ENCODE measurements at places on chromosomes 12 and 14.

- no peak for DNase-seq
Observed at GRCh38 chr12:103793046-103793445, 48.0 kb downstream of the NT5DC3 start.

DNA sequence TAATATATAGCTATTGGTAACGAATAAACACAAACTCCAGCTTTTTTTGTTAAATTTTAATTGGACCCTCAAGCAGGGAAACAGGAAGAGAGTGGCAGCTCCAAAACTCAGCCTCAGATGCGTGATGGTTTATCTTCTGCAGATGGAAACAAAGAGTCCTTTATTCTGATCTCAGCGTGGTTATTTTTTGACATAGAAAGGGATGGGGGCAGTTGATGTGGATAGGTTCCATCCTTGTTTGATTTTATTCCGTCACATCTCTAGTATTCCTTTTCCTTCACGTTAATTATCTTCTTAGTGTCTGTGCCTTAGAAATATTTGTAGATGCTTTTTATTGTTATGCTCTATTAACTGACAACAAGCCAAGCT lies 447.6 kb upstream of the SEL1L start:
- DNase-seq: no peak

DNA sequence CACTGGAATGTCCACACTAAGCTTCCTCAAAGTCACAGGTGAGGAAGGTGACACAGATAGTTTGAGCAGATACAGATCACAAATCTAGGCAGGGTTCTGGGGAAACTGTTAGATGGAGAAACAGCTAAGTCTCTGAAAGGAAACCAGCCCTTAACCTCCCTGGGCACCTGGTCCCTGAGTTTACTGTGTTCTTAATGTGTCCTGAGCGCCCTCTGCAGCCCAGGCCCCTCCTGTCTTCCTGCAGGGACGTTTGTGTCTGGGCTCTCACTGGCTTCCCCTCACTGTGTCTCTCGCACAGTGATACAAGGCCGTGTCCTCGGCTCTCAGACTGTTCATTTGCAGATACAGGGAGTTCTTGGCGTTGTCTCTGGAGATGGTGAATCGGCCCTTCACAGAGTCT lies 684.3 kb downstream of the TMEM121 start:
- no peak for DNase-seq

- DNase-seq: peak; percentile 61
Observed at GRCh38 chr14:69363055-69363454, 35.0 kb downstream of the ERH start.

DNA sequence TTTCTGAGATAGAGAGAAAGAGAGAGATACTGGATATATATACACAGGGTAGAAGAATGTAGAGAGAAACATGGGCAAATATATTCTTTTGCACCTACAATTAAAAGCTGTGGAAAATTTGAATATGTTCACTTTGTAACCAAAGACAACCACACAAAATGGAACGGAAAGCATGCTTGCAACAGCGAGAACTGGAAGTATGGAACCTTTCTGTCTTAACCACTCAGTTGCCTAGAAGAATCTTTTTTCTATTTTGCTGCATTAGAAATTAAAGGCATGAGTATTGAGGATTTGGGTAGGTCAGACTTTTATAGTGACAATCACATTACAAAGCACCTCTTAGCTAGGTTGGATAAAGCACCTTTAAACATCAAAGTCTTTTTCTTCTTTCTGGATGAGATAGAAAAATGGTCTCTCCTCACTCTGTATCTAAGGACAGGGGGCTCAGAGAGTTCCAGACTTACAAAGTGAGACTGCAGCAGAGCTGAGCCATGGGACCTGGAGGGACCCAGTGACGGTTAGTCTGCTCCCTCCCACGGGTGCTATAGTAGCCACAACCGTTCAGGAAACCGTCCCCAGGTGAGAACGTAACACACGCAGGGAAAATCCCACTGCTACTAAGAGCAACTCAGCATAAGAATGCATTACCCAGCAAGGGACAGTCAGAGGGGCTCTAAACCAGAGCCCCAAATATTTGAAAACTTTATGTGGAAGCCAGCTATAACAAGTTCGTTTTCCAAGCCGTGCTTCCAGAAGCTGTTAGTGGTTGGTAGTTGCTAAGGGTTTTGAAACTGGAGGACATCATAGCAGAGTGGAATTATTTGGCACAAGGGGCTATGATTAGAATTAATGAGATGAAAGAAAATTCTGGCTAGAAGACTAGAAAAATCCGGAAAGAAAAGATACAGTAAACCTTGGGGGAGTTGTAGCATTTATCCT lies 97.1 kb downstream of the DAD1 start:
- no peak for DNase-seq

GRCh38 chr14:68805414-68805813 lies 12.5 kb upstream of the ZFP36L1 start:
- no peak for DNase-seq

DNA sequence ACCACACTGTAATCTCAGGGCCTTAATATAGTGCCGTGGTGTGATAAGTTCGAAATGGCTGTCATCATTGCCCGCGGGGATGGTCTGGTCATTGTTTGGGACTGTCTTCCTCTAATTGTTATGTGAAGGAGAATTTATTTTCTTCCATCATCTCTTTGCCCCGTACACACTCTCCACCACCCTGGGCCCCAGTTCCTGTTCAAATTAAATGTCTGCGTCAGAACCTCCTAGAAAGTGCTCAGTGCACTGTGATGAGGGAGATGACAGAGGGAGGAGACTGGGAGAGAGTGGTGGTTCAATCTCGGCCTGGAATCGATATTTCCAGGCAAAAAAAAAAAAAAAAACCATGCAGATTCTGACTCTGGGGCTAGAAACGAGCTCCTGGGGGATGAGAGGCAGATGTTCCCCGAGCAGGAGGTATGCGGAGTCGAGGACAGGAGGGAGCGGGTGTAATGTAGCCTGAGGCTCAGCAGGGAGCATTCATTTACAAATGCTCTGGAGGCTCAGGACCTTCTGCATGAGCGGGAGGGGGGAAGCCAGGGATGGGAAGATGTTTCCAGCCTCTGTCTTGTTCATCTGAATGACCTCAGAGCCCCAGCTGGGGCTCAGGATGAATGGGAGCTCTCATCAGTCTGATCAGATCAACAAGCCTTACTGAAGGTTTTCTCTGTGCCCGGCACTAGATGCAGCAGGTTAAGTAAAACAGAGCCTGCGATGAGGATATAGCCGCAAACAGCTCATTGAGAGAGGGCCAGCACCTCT lies 219.5 kb downstream of the TBX5 start:
- DNase-seq: peak; percentile 9

DNA sequence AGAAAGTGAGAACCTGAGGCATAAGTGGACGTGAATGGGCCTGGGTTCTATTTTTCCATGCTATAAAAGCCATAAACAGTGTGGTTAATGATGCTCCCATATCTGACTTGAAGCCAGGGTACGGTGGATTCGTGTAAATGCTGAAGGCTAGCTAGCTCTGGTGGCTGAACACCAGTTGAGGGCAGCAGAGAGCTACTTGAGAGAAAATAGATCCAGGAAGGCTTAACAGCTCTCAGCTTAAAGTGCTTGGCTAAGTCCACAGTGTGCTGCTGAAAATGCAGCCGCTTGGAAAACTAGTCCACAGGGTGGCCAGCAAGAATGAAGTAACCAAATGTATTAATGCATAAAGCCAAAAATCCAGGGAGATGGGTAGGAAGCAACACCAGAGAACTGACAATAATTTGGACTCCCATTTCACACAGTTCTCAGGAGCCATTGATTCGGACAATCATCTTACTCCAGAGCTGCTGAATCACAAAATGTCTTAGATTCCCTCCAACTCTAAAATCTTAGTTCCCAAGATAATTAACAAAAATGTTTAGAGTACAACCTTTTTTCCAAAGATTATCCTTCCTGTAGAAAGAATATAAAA lies 15.0 kb upstream of the FOXG1 start:
- DNase-seq: peak; percentile 44

GRCh38 chr12:103441437-103442181 lies 54.2 kb downstream of the C12orf42 start:
- no peak for DNase-seq

GRCh38 chr14:65263177-65263788 lies 149.2 kb upstream of the FUT8 start:
- DNase-seq: no peak

- no peak for DNase-seq
Observed at GRCh38 chr12:31203261-31203660, 122.7 kb downstream of the SINHCAF start.

- DNase-seq: no peak
Observed at GRCh38 chr12:6233121-6233971, 33.1 kb downstream of the CD9 start.

DNA sequence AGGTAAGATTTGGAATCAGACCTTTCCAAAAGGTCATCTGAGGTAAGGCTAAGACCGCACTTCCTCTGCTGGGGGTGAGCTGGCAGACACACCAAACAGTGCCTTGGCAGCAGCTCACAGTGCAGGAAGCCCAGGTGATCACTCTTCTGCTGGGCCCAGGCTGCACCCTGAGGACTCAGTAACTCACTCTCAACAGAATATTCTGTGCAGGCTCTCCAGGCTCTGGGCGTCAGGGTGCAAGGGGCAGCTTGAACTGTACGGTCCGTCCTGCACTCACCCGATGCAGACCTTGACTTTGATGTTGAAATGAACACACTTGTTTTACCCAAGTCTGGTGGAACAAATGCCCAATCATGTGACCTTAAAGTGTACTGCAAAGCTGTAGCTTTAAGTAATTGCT lies 6.0 kb downstream of the ALKBH2 start:
- no peak for DNase-seq

DNA sequence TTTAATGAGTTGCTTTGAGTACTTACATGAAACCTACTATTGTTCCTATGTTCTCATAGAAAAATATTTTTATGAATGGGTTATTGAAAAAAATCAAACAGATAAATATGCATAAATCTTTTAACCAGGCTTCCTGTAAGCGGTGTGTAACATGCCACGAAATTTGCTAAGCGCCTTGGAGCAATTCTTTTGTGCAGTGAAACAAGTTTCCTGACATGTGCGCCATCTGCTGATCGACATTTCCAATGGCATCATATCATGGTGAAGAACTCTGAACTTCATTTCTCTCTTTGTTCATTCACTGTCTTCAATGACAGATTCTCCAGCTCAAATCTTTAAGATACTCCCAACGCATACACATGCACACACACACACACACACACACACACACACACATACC lies 145.6 kb upstream of the NAV3 start:
- no peak for DNase-seq

- no peak for DNase-seq
Observed at GRCh38 chr12:120739031-120739762, 13.6 kb downstream of the ACADS start.

DNA sequence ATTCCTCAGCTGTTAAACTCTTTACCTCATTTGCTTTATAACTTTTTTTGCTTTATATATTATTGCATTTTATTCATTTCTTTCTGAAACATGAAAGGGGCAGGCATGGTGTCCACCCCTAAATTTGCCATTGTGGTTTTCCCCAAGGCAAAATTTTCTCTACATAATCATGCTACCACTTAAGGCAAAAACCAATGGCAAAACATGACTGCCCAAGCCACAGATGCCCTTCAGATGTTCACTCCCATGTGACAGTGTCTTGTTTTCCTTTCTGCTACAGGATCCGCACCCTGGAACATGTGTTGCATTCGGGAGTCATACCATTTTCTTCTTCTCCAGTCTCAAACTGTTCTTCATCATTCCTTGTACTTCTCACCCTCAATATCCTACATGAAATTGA lies 28.3 kb downstream of the TTC5 start:
- no peak for DNase-seq

- no peak for DNase-seq
Observed at GRCh38 chr14:92982956-92983355, 60.0 kb downstream of the CHGA start.

GRCh38 chr14:100605230-100605629 lies 18.0 kb upstream of the BEGAIN start:
- DNase-seq: no peak

- no peak for DNase-seq
Observed at GRCh38 chr12:97425380-97425779, 37.2 kb upstream of the RMST start.

DNA sequence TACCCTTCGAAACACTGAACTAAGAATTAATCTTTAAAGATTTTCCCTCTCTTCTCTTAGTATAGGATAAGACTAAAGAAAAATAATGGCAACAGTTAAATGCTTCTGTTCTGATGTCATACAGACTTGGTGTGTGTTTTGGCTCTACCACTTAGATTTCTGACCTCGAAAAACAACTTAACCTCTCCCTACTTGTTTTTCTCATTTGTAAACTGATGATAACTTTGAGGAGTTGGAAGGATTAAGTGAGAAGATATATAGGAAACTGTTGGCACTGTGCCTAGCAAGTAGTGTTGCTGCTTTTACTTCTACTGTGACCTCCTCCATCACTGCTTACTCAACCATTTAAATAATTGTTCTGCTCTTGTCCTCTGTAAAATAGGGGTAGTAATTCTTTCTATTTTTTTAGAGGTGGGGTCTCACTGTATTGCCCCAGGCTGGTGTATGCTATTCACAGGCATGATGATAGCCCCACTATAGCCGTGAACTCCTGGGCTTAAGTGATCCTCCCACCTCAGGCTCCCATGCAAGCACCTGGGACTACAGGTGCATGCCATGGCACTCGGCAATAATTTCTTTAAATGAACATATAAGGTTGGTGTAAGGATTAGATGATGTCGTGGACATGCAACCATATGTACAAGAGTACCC lies 22.4 kb downstream of the PALS1 start:
- DNase-seq: no peak

- no peak for DNase-seq
Observed at GRCh38 chr14:68499451-68499850, 293.4 kb downstream of the ZFP36L1 start.

DNA sequence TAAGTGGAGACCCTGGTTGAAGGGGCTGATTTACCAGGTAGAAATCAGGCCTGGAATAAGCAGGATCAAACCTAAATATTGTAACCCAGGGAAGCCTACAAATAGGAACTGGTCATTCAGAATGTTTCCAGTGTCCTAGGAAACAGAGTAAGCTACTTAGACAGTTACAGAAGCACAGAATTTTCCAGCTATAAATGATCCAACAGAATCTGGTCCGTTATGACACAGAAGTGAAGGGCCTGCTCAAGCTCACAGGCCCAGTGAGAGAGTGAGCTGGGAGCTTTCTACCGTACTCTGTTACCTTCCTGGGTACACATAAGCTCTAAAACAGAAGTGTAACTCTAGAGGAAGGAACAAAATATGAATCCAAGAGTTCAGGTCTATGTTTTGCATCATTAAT lies 119.1 kb downstream of the TTC7B start:
- DNase-seq: no peak

DNA sequence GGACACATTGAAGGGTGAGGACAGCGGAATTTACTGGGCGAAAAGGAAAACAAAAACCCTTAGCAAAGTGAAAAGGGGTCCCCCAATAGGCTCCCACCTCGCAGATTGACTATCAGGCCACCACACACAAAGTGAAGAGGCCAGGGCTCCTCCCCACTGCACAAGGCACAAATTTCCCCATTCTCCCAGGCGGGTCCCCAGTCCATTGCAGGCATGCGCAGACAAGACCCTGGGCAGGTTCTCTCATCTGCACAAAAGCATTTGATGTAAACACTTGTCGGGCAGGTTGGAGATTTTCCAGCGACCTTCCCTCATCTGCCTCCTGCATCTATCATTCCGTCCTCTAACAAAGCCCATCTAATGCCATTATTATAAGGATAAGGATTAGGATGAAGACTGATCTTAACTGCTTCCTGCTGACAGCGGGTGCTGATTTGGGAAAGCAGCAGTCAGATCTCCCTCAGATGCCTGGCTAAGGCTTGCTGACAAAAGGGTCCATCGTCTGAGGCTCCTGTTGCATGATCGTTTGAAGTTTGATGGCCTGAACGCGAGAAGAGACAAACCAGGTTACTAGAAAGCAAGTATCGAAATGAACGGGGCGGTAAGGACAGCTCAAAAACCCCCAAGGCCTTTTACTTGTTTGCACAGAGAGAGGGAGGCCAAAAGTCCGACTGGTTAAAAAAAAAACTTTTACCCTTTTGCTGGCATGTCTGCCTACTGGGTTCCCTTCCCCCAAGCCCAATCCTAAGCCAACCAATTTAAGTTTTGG lies 14.4 kb downstream of the ASCL4 start:
- DNase-seq: no peak
